ENCODE measurements at places on chromosomes 7 and 10.

DNA sequence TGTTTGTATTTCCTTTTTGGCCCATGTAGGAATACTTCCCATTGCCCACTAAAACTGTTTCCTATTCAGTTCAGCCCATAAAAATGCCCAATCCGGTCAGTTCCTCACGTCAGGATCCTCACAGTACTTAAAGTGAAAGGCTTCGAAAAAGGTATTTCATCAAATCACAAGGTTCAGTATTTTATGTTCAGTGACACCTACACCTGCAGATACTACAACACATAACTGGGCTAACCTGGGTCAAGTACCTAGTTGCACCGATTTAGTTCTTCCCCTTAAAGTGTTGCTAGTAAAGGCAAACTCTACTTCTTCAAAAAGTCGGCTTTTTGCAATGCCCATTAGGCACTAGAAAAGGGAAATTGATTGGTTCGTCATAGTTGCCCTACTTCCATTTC is 1.1 kb downstream of the SNX13 start:
- no peak for DNase-seq

GRCh38 chr10:78952686-78953085 is 116.1 kb upstream of the ZMIZ1 start:
- no peak for DNase-seq

DNA sequence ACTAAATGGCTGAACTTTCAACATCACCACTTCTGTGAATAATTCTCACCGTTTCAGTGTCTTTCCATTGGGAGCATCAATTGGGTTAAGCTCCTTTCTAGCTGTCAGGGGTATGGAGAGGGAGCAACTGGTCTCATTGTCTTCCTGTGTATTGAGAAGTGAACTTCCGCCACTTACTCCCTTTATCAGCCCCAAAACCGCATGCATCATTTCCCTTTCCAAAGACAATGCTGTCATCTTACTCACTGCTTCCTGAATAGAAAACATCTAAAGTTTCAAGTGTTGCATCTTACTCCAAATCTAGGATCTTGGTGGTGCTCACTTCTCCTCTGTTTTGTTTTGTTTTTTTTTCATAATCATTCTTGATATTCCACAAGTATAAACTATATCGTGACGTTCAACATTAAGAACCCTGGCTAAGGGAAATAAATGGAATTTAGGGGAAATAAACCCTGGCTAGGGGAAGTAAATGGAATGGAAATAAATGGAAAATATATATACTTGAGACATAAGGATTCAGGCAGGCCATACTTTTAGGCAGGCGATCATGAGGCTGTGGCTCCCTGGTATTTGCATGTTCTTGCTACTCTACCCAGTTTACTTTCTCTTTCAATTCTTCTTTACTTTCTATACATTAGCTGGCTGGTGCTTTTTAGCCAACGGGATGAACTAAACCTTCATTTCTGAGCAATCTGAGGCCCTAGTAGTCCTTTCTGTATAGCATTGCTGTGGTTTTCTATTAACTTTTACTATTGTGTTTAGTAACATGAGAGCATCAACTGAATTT is 371.9 kb downstream of the BMPER start:
- DNase-seq: no peak

GRCh38 chr7:17094963-17095574 is 203.4 kb upstream of the AHR start:
- DNase-seq: no peak

DNA sequence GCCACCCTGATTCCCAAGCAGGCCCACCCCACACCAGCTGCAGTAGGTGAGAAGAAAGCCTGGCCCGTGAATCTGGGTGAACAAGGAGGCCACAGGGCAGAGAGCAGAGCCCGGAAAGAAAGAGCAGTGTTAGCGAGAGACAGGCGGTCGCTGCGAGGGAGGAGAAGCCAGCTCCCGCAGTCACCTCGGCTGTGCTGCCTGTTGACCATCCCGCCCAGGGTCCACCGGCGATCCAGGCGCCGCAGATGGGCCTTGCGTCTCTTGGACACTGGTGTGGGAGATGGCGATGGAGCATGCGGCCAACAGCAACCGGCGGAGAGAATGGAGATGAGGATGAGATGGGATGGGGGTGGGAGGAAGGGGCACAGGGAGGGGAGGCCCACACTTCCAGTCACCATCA is 128.8 kb downstream of the NEURL1 start:
- no peak for DNase-seq

DNA sequence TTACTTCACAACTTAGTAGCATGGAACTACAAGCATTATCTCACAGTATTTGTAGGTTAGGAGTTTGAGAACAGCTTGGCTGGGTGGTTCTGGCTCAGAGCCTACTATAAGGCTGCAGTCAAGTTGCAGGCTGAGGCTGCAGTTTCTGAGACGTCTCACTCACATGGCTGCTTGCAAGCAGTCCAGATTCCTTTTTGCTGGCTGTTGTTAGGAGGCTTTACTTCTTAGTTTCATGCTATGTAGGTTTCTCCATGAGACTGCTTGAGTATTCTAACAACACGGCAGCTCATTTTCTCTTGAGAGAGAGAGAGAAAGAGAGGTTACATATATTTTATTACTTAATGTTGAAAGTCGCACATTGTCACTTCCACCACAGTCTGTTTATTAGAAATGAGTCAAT is 1073.9 kb downstream of the NXPH1 start:
- no peak for DNase-seq

- no peak for DNase-seq
Measured at GRCh38 chr10:110901954-110902819, 16.8 kb downstream of the BBIP1 start.

- DNase-seq: no peak
Measured at GRCh38 chr7:151178236-151178635, 8.8 kb downstream of the ASB10 start.

DNA sequence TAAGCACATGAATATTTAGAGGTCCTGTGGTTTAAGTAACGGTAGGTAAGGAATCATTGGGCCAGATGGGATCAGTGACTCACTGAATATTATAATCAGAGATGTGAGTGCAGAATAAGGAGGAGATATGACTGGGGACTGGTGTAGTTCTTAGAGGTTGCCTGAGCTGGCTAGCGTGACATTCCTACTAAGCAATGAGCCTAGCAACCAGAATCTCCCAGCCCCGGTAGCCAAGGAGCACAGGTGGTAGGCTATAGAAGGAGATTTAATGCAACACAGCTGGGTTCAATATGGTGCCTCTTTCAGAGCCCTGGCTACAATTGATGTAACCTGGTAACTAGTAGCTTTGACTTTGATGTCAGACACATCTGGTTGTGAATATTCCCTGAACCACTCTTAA is 641.6 kb downstream of the AUTS2 start:
- no peak for DNase-seq

- no peak for DNase-seq
Measured at GRCh38 chr10:49075743-49076142, 39.6 kb downstream of the VSTM4 start.

DNA sequence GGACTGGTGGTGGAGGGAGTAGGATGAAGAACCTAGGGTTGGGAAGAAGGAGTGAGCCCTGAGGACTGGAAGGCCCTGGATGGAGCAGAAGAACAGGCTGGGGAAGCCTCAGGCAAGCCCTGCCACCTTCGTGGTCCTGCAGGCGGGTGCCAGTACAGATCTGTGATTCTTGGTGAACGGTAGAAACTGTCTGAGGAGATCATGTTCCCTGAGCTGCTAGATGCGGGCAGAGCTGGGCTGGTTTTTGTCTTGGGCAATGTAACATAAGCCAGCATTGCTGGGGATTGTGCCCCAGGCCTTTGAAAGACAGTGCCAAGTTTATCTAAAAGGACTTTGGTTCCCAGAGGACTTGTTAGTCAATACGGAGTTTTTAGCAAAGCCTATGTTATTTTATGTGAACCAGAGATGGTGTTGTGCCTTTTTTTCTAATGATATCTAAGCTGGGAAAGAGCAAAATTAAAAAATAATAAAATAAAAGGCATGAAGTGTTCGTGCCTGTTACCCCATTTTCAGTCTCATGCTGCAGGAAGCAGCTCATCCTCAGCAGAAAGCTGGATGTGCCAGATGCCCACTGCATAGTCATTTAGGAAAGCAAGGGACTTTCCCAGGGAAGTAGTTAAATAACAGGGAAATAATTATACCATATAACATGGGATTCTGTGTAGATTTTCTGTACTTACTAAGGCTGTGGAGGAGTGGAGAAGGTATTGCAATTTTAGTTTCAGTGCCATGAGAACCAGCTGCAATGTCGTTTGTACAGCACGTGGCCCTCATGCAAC is 24.4 kb upstream of the FIGNL1 start:
- DNase-seq: no peak

- no peak for DNase-seq
Measured at GRCh38 chr7:41326616-41327015, 376.3 kb downstream of the INHBA start.

GRCh38 chr10:5423771-5424170 is 11.4 kb downstream of the NET1 start:
- DNase-seq: no peak

- DNase-seq: no peak
Measured at GRCh38 chr7:150431839-150432658, 18.4 kb upstream of the GIMAP8 start.

GRCh38 chr7:39504963-39505362 is 61.2 kb upstream of the YAE1 start:
- no peak for DNase-seq

- no peak for DNase-seq
Measured at GRCh38 chr7:34058801-34059135, 153.4 kb downstream of the BMPER start.

DNA sequence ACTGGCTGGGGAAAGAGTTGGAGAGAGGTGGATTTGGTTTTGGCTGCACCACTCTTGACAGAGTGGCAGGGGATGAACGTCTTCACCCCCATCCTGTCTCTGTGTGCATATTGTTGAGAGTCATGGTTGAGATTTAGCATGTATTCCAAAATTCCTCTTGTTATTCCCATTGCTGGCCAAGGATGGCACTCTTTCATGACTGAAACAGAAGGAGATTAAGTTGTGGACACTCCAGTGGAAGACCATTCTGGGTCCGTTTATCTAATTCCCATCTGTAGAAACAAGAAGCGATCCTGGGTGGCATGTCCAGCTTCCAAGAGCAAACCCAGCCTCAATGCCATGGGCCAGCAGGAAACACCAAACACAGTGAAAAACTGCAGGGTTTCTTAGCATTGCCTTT is 469.0 kb upstream of the IGFBP3 start:
- DNase-seq: no peak

- no peak for DNase-seq
Measured at GRCh38 chr7:80584778-80585177, 53.7 kb upstream of the CD36 start.

DNA sequence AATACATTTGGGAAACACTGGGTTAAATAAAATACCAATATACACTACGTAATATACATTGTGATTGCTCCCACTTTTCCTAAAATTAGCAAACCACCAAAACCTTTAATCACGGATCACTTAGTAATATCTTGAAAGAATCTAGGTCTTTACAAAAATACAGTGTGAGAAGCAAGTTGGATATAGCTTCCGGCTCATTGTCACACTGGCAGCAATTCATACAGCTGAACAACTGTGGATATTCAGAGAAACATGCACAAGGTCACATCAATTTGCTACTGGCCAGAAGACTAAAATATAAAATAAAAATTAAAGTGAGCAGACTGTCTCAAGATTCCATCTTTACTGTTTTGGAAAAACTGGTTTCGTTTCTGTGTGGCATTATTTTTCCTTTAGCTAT is 69.1 kb downstream of the ZNF438 start:
- DNase-seq: no peak

DNA sequence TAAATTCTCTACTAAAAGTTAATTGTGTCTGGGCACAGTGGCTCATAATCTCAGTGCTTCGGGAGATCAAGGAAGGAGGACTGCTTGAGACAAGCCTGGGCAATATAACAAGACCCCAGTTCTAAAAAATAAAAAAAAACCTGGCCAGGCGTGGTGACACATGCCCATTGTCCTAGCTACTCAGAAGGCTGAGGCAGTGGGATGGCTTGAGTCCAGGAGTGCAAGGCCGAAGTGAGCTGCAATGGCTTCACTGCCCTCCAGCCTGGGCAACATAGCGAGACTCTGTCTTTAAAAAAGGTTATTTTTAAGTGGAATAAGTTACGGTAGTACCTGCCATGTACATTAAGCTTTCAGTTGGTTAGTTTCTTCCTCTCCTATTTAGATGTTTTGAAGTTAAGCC is 28.9 kb downstream of the CDK14 start:
- no peak for DNase-seq

DNA sequence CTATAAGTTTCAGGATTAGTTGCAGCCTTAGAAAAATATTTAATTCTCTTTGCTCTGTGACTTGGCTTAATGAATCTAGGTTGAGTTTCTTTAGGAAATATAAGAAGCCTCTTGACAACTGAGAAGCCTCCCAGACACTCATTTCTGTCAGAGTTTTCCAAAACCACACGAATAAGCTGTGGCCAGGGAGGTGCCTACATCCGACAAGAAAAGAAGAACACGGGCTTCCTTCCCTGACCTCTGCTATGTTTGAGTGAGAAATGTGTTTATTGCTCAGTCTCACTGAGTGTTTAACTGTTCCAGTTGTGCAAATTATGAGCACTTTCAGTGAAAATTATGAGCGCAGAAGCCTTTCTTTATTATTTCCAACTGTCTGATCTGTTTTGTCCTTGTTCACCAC is 105.0 kb downstream of the TRIL start:
- DNase-seq: no peak

- no peak for DNase-seq
Measured at GRCh38 chr7:153887749-153888569, 164.2 kb upstream of the DPP6 start.

DNA sequence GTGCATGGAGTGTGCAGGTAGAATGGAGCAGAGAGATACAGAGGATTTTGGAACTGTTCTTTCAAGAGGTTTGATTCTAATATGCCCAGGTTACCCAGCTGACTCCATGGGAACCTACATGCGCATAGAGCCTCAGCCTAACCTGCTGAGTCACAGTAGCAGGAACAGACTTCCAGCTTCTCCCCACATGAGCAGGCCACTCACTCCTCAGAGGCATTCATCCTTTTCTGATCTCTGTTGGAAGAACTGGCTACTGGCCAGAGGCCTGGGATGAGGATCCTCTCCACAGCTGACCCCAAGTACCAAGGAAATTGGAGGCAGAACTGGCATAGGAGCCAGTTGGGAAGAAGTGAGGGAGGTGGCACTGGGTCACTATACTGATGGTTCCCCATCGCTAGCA is 17.9 kb upstream of the CCSER2 start:
- no peak for DNase-seq

DNA sequence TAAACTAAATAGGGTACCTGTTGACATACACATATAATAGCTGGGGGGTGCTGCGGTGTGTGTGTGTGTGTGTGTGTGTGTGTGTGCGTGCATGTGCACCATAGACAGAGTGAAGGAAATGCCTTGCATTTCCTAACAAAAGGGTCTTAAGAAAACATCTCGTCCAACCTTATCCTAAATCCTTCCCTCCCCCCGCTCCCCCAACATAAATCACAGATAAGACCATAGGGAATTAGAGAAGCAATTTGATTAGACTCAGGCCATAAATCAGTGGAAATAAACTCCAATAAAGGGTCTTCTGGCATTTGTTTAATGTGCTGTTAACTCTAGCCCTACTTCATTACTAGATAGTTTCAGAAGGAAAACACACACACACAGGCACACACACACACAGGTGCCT is 148.5 kb downstream of the PPP1R17 start:
- no peak for DNase-seq

All from activated naive CD4-positive, alpha-beta T cell (primary cell).